NCI-H1417 treated with DMSO at 0.1 percent for 48 hours (cell line): ENCODE measurements at places on chromosomes 13 and 19.

- no peak for DNase-seq
Measured at GRCh38 chr19:2815191-2815614, 4.5 kb upstream of the ZNF554 start.

DNA sequence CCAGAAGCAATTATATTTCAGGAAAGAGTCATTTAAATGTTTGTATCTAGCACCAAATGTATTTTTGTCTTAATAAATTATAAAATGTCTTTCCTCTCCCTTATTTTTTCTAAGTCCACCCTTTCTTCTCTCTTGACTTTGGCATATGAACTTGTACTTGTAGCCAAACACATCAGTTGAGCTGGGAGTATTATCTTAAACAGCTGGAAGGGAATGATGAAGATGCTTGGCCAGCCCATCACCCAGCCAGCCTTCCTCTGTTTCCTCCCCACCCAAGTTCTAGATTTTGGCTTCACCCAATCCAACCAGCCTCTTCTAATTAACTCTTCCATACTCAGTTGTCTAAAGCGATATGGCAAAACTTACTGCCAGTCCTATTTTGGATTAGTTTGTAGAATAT, 272.5 kb downstream of the ENOX1 start:
- DNase-seq, result no peak

DNA sequence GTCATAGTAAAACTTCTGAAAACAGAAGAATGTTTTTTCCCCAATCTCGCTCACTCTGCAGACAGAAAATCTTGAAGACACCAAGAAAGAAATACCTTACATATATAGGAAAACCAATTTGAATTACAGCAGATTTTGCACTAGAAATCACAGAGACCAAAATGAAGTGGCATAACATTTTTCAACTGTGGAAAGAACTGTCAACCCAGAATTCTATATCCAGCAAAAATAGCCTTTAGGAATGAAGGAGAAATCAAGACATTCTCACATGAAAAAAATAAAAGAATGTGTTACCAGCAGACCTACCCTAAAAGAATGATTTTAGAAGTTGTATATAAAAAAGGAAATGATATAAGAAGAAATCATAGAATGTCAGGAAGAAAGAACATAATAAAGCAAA, 28.7 kb downstream of the CCDC122 start:
- DNase-seq, result no peak

DNA sequence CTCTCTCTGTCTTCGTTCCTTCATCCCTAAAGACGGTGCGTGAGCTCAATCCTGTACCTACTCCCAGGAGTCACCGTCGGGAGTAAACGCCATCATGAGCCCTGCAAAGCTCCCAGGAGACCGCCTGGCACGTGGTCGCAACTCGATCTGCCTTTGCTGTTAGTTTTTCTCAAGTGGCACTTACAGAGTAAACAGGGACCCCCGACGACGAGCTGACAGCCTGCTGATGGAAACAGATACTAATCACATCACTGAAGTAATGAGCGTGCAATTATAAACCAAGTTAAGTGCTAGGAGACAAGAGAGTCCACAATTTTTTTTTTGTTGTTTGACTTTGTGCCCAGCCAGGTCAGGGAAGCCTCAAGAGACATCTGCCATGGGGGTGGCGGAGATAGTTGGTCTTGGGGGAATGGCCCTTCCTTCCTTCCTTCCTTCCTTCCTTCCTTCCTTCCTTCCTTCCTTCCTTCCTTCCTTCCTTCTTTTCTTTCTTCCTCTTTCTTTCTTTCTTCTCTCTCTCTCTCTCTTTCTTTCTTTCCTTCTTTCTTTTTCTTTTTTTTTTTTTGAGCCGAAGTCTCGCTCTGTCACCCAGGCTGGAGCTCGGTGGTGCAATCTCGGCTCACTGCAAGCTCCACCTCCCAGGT, 23.6 kb downstream of the CACNG6 start:
- DNase-seq, result no peak

DNA sequence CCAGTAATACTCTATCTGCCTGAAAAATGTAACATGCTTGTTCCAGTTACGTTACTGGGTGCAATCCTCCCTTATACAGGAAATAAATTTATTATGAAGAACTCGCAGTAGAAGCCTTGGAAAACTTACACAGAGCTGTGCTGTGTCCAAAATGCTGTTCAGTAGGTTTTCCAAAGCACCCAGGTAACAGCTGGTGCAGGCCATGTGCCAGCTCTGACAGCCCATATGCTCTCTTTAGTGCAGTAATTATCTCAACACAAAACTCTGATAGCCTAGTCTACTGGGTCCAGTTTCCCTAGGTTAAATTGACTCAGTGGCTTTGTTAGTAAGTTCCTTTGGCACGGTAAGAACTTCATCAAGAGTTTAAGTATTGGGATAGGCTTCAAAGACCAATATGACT, 120.7 kb upstream of the OBI1 start:
- no peak for DNase-seq

DNA sequence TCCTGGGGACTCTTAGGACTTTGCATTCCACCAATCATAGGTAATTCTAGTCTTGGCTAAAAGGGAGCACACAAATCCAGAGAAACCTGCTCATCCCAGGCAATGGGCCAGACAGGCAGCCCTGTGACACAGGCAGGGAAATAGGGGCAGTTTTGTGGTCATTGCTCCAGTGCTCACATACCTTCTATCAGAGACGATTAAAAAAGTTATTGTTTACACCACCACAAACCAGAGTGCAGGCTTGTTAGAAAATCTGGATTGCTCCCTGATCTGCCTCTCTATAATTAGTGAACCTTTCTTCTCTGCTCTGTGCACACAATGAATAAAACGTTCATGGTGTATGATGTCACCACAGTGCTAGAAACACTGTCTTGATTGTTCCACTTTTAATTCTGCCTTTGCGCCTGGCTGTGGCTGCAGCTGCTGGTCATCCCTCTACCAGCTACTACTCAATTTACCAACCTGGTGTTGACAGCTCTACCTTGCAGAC, 121.6 kb upstream of the SPATA13 start:
- DNase-seq, result no peak

GRCh38 chr19:5406816-5407215, 48.4 kb upstream of the ZNRF4 start:
- no peak for DNase-seq

GRCh38 chr19:29395111-29395733, 130.6 kb upstream of the VSTM2B start:
- DNase-seq, result no peak

GRCh38 chr13:104553186-104553585, 1487.0 kb upstream of the SLC10A2 start:
- DNase-seq, result no peak

DNA sequence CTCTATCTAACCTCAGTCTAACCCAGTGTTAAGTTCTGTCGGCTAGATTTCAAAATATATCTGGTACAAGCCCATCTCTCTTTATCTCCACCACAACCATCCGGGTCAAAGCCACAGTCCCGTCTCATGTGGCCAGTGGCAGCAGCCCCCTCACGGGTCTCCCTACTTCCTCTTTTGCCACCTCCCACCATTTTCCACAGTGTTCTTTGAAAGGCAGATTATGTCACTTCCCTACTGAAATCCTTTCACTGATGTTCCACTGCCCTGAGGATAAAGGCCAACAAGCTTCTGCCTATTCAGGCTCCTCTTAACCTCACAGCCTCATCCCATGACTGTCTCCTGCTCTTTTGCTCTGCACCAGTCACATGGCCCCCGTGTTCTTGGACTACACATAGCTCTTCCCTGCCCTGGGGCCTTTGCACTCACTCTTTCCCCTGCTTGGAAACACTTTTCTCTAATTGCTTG, 117.2 kb downstream of the UBL3 start:
- DNase-seq, result no peak

DNA sequence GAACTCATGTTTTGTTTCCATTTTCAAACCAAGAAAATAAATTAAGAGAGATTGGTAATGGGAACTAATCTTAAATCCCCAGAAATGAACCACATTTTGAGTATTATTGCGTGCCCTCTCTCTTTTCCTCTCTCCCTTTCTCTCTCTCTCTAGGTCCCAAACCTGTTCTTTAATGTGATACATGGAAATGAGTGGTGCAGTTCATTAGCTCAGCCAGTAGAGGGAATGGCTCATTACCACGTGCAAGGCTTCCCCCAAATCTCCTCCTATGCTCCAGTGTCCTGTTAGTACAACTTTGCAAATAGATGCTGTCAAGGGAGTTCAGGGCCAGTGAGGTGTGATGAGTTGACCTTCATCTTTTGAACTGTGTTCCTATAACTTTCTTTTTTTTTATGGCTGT, 178.4 kb downstream of the FGF9 start:
- no peak for DNase-seq

DNA sequence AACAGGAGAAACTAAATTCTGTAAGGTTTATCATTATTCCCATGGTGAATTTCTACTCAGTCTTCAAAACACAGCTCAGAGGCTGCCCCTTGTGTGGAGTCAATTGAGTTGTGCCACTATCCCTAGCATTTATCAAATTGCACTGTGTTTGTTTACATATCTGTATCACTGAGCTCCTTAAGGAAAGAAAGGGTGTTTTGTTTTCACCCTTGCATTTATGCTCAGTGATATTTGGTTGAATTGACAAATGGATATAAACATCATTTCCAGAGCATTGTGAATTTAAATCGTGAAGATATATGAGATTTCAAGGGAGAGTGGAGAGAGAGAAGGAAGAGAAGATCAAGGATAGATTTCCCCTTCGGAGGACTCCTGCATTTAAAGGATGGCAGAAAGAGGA, 55.1 kb upstream of the TNFRSF19 start:
- DNase-seq, result no peak

DNA sequence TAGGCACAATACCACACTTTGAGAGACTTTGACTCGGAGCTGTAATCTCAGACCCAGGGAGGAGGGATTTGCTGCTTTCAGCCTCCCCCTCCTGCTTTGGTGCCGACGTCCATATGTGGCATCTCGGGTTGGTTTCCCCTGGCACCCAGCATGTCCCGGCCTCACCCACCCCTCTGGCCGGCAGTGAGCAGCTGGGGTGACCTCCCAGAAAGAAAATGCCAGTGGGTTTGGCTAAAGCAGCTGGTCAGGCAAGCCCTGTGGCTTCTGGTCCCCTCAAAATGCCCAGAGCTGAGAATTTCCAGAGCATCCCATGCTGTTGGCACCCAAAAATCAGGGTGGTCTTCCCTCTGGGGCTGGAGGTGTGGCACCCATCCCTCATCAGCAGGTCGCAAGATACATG, 34.1 kb downstream of the INSR start:
- no peak for DNase-seq

- DNase-seq, result no peak
Measured at GRCh38 chr19:39401549-39402345, 4.9 kb upstream of the ZFP36 start.

DNA sequence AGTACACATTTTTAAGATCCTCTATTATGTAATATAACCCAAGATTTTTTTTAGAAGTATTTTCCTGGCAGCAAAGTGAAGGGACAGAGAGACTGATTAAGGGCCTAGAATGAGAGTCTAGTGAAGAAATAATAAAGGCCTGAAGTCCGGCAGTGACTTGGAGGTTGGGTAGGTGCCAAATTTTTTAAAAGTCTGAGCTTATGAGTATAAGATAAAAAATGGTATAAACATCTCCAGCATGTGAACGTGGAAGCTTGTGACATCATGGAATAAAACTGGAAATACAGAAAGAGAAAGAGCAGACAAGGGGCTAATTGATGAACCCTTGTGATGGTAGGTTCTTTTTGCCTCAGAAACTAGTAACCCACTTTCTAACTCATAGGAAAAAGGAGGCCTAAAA, 174.6 kb downstream of the SUCLA2 start:
- DNase-seq, result no peak
